Adrenal gland (tissue), 19 donors: ENCODE measurements at places on chromosomes 6 and 20. TPM values are rescaled to one million over a fixed set of nuclear protein-coding genes. Genes with fewer than 3 reads are reported as not detected.

ECT2L gene
- not detected for total RNA-seq

PDYN gene
- not detected for total RNA-seq

CEP162 gene
- total RNA-seq, result 7.1 TPM

SLC35F1 gene
- 3.6 TPM for total RNA-seq

LY6G6F gene
- total RNA-seq, result not detected

GINS1 gene
- 7.0 TPM for total RNA-seq

PSMB1 gene
- total RNA-seq, result 172 TPM

SLC22A7 gene
- not detected for total RNA-seq

RIPPLY2 gene
- total RNA-seq, result 0.83 TPM

RAD21L1 gene
- total RNA-seq, result not detected

DUSP22 gene
- 31.2 TPM for total RNA-seq

HLA-DQB1 gene
- total RNA-seq, result 6.6 TPM

ALDH5A1 gene
- 6.6 TPM for total RNA-seq

C20orf204 gene
- 0.13 TPM for total RNA-seq

CFB gene
- 15.0 TPM for total RNA-seq

SPATA25 gene
- total RNA-seq, result 2.6 TPM

SSTR4 gene
- not detected for total RNA-seq

ARMH2 gene
- not detected for total RNA-seq

SNX21 gene
- total RNA-seq, result 183 TPM

GPR6 gene
- not detected for total RNA-seq

TCF15 gene
- 0.61 TPM for total RNA-seq

NKAIN4 gene
- total RNA-seq, result not detected

TNNC2 gene
- 2.3 TPM for total RNA-seq

CTCFL gene
- total RNA-seq, result not detected

RAB44 gene
- total RNA-seq, result not detected

SLC25A27 gene
- 33.3 TPM for total RNA-seq

POU5F1 gene
- total RNA-seq, result 2.8 TPM

CCN2 gene
- 69.6 TPM for total RNA-seq

TMEM244 gene
- total RNA-seq, result not detected

CUL7 gene
- total RNA-seq, result 34.8 TPM

ZKSCAN3 gene
- 12.4 TPM for total RNA-seq
